ENCODE measurements at places on chromosomes 7 and 10. TPM values are rescaled to one million over a fixed set of nuclear protein-coding genes. Genes with fewer than 3 reads are reported as not detected.

GRCh38 chr7:129926618-129927017 lies 26.1 kb downstream of the UBE2H start:
- peaks cover 37% of the 10 kb centered on the region for H3K4me1 ChIP-seq
- no peak for DNase-seq
- no peaks in the 10 kb centered on the region for H3K27me3 ChIP-seq
- peaks cover 15% of the 10 kb centered on the region for H3K36me3 ChIP-seq
- H3K4me3 ChIP-seq = peak overlapping the region; percentile 31

- no peaks in the 10 kb centered on the region for H3K27me3 ChIP-seq
- H3K4me1 ChIP-seq = peaks cover 27% of the 10 kb centered on the region
- H3K27ac ChIP-seq = peak within 1 kb of the TSS; percentile 96
- peak; percentile 82 for DNase-seq
- H3K36me3 ChIP-seq = no peaks in the 10 kb centered on the region
- H3K4me3 ChIP-seq = peak within 1 kb of the TSS; percentile 99
These were observed at the start of gene NSUN6 for GRCh38 chr10:18651324-18652007. TSS of gene NSUN6 (minus strand) at chr10:18651587. CDS start at chr10:18651203, 384 bp downstream.

GRCh38 chr7:65301007-65301406 lies 72.6 kb upstream of the ZNF92 start:
- H3K4me1 ChIP-seq = no peaks in the 10 kb centered on the region
- H3K36me3 ChIP-seq = no peaks in the 10 kb centered on the region
- no peak overlapping the region for H3K27ac ChIP-seq
- H3K27me3 ChIP-seq = peaks cover 8% of the 10 kb centered on the region
- DNase-seq = no peak

GRCh38 chr10:118272149-118272721 lies 69.9 kb downstream of the FAM204A start:
- DNase-seq = no peak
- H3K36me3 ChIP-seq = no peaks in the 10 kb centered on the region
- peaks cover 7% of the 10 kb centered on the region for H3K4me1 ChIP-seq
- no peak overlapping the region for H3K27ac ChIP-seq
- peak overlapping the region; percentile 69 for H3K4me3 ChIP-seq

- H3K4me1 ChIP-seq = no peaks in the 10 kb centered on the region
- no peak overlapping the region for H3K4me3 ChIP-seq
- no peaks in the 10 kb centered on the region for H3K36me3 ChIP-seq
- H3K27me3 ChIP-seq = peaks cover 5% of the 10 kb centered on the region
- DNase-seq = no peak
These were observed 201.1 kb downstream of the ANK3 start for GRCh38 chr10:60188548-60188947.

DNA sequence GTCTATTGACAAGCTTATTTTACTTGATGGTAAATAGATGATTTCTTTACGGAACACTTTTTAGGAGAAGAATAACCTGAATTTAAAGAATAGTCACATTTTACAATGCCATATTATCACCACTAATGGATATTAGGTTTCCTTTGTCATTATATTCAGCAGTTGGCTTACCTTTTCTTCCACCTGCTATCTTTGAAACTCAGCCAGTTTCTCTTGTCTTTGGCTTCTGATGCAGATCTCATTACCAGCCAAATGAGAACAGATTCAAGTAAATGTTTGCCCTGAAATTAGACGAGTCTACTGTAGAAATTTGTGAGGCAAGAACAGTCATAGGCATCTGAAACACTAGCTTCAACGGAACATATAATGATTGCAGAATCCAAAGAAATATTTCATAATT lies 85.5 kb upstream of the OIT3 start:
- peaks cover 48% of the 10 kb centered on the region for H3K4me1 ChIP-seq
- peaks cover 15% of the 10 kb centered on the region for H3K36me3 ChIP-seq
- DNase-seq = no peak
- H3K27me3 ChIP-seq = no peaks in the 10 kb centered on the region

DNA sequence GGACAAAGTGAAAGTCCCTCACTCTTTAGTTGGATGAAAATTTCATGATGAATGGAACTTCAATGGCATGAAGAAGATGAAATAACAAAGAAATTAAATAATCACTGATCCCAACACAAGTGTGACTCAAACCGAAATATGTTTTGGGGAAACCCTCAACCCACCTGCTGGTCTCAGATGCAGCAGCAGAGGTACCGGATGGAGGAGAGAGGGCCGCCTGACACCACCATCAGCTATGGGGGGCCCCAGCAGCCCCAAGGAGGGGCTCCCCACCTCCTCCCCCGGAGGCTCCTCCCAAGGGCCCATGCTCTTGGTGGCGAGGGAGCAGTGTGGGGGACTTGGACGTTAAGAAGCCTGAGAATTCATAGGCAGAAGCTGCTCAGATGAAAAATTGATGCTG lies 137.2 kb upstream of the ADARB2 start:
- no peaks in the 10 kb centered on the region for H3K4me1 ChIP-seq
- no peaks in the 10 kb centered on the region for H3K27me3 ChIP-seq
- H3K36me3 ChIP-seq = peaks cover 8% of the 10 kb centered on the region
- H3K27ac ChIP-seq = no peak overlapping the region

DNA sequence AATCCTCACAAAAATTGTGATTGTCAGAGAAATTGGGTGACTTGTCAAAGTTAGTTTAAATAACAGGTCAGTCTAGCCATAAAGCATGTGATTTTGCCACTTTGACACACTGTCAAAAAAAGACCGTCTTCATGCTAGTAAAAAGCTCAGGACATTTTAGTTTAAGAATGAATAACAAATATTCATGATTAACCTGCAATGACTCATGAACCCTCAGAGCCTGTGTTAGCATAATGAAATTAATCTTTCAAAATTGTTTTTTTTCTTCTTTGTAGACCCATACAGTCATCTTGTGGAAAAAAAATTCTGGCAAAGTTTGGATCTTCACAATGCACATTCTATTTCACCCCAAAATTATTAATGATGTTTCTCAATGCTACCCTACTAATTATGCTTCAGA lies 255.2 kb upstream of the POT1 start:
- H3K27ac ChIP-seq = no peak overlapping the region
- H3K4me3 ChIP-seq = no peak overlapping the region
- H3K27me3 ChIP-seq = no peaks in the 10 kb centered on the region
- H3K36me3 ChIP-seq = no peaks in the 10 kb centered on the region

DNA sequence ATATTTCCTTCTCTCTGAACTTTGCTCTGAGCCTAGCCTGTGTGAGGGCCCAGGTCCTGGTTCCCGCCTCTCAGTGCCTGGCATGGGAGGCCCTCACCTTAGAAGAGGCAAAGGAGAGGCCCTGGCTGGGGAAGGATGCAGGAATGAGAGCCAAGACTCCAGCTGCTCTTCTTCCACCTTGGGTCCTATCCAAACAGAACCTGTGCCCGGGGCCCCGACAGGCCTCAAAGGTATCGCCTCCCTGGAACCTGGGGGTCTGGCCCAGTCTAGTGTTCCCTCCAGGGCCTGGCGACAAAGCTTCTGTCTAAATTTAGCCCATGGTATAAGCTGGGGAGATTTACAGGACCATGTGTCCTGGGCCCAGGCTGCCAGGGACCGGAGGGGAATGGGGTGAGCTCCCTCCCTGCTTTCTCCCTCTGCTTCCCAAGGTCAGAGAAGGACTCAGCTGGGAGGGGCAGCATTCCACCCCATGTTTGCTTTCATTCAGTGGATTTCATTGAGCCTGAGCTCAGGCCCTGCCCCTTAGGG lies 12.0 kb upstream of the CRHR2 start:
- H3K4me1 ChIP-seq = no peaks in the 10 kb centered on the region
- no peak for DNase-seq
- H3K27me3 ChIP-seq = peaks cover 52% of the 10 kb centered on the region
- H3K4me3 ChIP-seq = no peak overlapping the region
- H3K36me3 ChIP-seq = no peaks in the 10 kb centered on the region

GRCh38 chr7:7858559-7858958 lies 110.0 kb upstream of the GLCCI1 start:
- H3K27me3 ChIP-seq = peaks cover 3% of the 10 kb centered on the region
- no peak overlapping the region for H3K4me3 ChIP-seq
- DNase-seq = no peak
- peaks cover 21% of the 10 kb centered on the region for H3K4me1 ChIP-seq
- H3K27ac ChIP-seq = no peak overlapping the region
- H3K36me3 ChIP-seq = peaks cover 22% of the 10 kb centered on the region

DNA sequence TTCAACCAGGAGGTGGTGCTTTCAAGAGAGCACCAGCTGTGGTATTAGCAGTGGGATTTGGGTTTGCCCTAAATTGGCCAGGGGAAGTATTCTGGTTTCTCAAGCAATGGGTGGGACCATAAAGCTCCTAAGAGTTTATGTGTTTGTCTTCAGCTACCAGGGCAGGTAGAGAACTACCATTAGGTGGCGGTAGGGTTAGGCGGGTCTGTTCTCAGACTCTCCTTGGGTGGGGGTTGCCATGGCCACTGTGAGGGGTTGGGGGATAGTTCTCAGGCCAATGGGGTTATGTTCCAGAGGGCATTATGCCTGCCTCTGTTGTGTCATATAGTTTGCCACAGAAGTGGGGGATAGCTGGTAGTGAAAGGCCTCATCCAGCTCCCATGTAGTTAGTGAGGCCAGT lies 47.7 kb upstream of the BICC1 start:
- H3K27me3 ChIP-seq = no peaks in the 10 kb centered on the region
- H3K27ac ChIP-seq = no peak overlapping the region
- no peak for DNase-seq
- H3K4me1 ChIP-seq = peaks cover 20% of the 10 kb centered on the region
- no peak overlapping the region for H3K4me3 ChIP-seq

DNA sequence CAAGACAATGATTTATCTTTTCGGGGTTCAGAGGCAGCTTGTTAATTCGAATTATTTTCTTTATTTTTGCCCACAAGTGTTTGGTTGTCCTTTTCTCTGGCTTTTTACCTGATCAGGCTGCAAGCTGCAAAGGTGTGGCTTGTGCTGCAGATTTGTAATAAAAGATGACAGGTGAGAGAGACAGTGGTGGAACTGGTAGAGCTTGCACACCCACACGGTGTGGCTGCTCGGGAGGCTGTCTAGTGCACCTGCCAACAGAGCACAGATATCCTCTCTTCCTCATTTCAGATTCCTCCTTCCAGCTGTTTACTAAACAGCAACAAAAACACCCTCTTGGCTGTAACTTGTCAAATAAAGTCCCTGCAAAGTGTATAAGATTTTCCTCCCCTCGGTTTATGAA lies 9.2 kb downstream of the GJD4 start:
- no peak overlapping the region for H3K4me3 ChIP-seq
- H3K27me3 ChIP-seq = peaks cover 55% of the 10 kb centered on the region
- H3K27ac ChIP-seq = no peak overlapping the region
- no peak for DNase-seq

DNA sequence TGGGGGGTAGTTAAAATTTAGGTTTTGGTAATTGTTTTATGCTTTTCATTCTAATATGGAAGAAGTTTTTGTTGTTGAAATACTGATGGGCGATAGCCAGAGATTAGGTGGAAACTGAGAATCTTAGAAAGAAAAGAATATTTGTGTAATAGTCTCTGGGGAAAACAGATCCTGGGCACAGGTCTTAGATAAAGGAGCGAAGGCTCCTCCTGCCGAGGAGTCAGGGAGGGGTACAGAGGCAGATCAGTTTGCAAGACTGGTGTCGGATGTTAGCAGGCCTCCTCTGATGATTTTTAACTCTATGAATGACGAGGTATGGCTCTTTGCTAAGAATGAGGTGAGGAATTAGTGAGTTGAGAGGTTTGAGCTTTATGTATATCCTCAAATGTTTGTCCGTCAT lies 339.7 kb downstream of the HGF start:
- no peak for DNase-seq
- H3K4me3 ChIP-seq = no peak overlapping the region
- H3K36me3 ChIP-seq = no peaks in the 10 kb centered on the region
- peaks cover 21% of the 10 kb centered on the region for H3K4me1 ChIP-seq
- H3K27ac ChIP-seq = no peak overlapping the region

DNA sequence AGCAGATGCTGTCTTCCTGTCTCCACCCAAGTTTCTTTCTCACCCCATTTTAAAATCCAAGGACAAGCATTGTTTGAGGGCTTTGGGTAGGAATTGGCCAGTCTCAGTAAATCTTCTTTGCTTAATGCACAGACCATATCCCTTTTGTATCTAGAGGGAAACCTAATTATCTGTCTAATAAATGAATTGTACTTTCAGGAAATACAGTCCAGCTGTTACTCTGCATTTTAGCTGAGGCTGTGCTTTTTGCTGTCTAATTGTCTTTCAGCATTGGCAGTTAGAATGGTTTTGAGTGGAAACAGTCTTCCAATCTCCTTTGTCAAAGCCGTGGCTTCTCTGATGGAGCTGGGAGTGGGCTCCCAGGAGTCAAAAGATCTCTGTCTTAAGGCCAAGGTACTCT lies 388.2 kb downstream of the SORCS3 start:
- H3K4me3 ChIP-seq = no peak overlapping the region
- H3K4me1 ChIP-seq = no peaks in the 10 kb centered on the region
- H3K27me3 ChIP-seq = no peaks in the 10 kb centered on the region
- DNase-seq = no peak

- DNase-seq = no peak
- peaks cover 42% of the 10 kb centered on the region for H3K36me3 ChIP-seq
- 0 out of 2 replicates have a peak overlapping the region, but pooled peaks have one; percentile 40 for H3K27ac ChIP-seq
- peaks cover 17% of the 10 kb centered on the region for H3K4me1 ChIP-seq
These were observed 41.6 kb downstream of the DNAJB6 start for GRCh38 chr7:157378390-157378789.

DNA sequence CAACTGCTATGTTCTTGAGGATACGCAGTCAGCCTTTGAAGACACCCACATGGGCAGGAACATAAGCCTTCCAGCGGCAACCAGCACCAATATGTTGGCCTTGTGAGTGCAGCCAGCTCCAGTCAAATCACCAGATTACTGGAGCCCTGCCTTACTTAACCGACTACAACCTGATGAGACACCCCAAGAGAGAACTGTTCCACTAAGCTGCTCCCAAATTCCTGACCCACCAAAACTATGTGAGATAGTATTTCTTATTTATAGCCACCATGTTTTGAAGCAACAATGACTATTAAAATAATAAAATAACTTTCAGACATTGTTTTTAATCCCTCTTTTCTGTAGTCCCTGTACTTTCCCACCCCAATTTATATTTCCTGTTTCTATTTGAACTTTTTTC lies 179.6 kb downstream of the ADK start:
- H3K4me1 ChIP-seq = peaks cover 41% of the 10 kb centered on the region
- no peaks in the 10 kb centered on the region for H3K27me3 ChIP-seq
- H3K4me3 ChIP-seq = no peak overlapping the region

- H3K27ac ChIP-seq = peak overlapping the region; percentile 2
- H3K36me3 ChIP-seq = peaks cover 15% of the 10 kb centered on the region
- no peak overlapping the region for H3K4me3 ChIP-seq
These were observed 2.0 kb upstream of the ANLN start for GRCh38 chr7:36387435-36388231.

- H3K27ac ChIP-seq = no peak overlapping the region
- 0 out of 2 replicates have a peak, but pooled peaks cover 6% of the 10 kb centered on the region for H3K36me3 ChIP-seq
- no peak overlapping the region for H3K4me3 ChIP-seq
- H3K27me3 ChIP-seq = no peaks in the 10 kb centered on the region
- peaks cover 55% of the 10 kb centered on the region for H3K4me1 ChIP-seq
- peak; percentile 41 for DNase-seq
These were observed 39.6 kb downstream of the GLI3 start for GRCh38 chr7:42197451-42197850.

- no peak overlapping the region for H3K4me3 ChIP-seq
- no peaks in the 10 kb centered on the region for H3K27me3 ChIP-seq
- no peak overlapping the region for H3K27ac ChIP-seq
- peaks cover 6% of the 10 kb centered on the region for H3K4me1 ChIP-seq
- DNase-seq = no peak
These were observed 46.4 kb upstream of the CC2D2B start for GRCh38 chr10:95861386-95861785.

The FLNC gene
- 496 TPM for total RNA-seq

The TACR2 gene
- not detected for total RNA-seq

The TMEM270 gene
- total RNA-seq = not detected

The HTR7 gene
- 0.34 TPM for total RNA-seq

The PHYHIPL gene
- not detected for total RNA-seq

The POU6F2 gene
- not detected for total RNA-seq

The CFAP70 gene
- total RNA-seq = 0.20 TPM

The ATRNL1 gene
- not detected for total RNA-seq

The AQP1 gene
- 0.51 TPM for total RNA-seq

Measured in HFFc6 (cell line).